Fibroblast of skin of left quadriceps (primary cell): ENCODE measurements at places on chromosomes 16 and 17.

DNA sequence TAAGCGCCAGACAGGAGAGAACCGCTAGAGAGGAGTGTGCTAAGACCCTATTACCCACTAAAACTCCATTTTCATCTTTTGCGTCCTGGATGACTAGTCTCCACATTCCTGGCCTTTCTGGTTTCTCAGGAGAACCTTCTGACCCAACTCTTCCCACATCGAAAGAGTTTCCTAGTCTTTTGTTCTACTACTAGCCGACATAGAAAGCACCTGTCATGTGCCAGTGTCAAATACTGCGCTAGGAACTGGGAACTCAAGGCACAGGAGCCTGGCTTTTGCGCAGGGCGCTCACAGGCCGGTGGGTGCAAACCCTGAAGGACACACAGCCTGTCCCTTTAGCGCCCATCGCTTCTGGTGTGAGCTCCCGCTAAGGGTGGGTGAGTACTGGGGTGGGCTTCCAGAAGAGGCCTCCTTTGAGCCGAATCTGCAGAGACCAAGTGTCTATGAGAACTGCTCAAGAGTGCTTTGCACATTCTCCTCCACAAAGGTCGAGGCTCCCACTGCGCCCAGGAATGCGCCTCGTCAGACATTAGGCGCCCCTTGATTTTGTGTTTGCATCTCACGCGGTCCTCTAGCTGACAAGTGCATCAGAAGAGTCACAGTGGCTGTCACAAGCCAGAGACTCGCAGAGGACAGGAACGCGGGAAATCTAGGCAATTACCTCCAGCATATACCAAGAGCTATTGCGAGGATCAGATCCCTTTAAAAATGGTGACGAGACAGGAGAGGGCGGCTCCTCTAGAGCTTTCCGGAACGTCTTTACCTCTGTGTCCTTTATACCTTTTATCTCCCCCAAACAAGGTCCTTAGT is 2.0 kb upstream of the PSMB3 start:
- no peak for DNase-seq

- DNase-seq: no peak
Observed at GRCh38 chr16:79485020-79485419, 115.5 kb downstream of the MAF start.

DNA sequence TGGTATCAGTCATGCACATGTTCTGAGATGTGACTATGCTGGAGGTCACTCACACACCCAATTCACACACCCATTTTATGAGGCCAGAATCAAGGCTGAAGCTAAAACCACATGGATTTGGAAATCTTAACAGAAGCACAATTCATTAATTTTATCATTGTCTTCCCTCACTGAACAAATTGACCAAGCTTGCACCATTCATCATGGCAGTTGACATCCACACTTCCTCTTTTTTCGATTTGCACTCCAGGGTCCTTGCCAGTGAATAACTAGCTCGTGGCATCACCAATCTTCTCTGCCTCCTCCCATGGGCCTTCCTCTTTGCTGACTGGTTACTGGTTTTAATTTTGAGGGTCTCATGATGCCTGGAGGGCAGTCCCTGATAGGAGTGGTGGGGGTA is 123.0 kb upstream of the ASIC2 start:
- no peak for DNase-seq

- no peak for DNase-seq
Observed at GRCh38 chr17:67855504-67856324, 30.4 kb downstream of the BPTF start.

DNA sequence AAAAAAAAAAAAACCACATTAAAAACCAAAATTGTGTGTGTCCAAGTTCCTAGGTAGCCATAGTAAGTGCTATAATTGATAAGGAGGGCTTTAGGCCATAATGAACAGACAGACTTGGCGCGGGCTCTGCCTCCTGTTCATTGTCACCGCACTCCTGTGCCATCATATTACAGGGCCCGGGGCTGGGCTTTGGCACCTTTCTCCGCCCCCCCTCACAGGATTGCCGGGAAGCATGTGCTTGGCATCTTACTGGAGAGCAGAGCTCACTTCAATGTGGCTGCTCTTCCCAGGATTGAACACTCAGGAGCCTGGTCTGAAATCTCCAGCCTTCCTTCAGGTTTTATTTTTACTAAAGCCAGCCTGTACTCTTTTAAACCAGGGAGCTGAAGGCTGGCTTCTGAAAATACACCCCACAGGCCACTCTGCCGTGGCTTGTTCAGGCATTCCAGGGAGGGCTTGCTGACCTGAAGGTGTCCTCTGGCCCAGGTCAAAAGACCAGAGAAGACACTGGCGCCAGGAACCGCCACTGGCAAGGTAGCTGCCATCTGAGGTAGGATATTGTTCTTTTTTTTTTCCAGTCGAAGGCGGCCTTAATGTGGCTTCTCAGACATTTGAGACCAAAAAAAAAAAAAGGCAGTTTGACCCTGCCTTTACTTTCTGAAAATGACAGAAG is 39.3 kb downstream of the DHRS7B start:
- no peak for DNase-seq

DNA sequence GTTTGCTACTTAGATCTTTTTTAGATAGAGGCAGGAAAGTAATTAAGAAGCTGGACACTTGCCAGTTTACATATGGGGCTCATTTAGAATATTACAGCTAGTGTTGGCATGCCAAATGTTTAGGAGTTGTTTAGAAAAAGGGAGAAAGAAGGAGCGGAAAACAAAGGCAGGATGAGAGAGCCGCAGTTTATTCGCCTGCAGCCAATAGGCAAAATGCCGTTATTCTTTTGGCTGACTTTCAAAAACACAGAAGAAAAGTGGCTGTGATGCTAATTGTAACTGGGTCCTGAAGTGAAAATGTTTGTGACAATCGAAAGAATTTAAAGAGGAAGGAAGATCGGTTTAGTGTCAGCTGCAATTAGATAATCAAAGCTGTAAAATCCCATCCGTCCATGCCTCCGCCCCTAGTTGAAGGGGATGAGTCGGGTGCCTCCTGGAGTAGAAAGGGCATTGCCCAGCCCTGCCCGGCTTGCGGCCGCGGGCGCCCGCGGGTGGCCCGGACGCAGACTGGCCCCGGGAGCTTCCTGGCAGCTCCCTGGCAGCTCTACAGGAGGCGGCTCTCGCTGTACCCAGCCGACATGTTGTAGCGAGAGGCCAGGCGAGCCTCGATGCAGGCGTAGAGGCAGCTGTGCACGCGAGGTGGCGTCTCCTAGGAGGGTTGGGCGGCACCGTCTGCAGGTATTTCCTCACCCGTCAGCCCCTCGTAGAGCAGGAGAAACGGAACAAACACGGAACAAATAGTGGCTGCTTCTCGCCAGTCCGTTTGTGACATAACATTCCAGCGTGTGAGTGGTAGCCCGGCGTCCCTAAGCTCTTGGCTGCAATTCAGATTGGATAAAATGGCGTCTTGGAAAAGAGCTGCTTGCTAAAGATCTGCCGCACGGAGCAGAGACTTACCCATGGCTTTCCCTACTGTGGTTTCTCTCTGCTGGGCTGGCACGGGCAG is 82.2 kb downstream of the TNRC6C start:
- no peak for DNase-seq

- DNase-seq: peak; percentile 78
Observed at GRCh38 chr17:28576758-28577465, at the start of gene ALDOC. Gene ALDOC, minus strand, starts transcription at chr17:28576895. Its CDS starts 1,363 bp downstream, at chr17:28575532.

DNA sequence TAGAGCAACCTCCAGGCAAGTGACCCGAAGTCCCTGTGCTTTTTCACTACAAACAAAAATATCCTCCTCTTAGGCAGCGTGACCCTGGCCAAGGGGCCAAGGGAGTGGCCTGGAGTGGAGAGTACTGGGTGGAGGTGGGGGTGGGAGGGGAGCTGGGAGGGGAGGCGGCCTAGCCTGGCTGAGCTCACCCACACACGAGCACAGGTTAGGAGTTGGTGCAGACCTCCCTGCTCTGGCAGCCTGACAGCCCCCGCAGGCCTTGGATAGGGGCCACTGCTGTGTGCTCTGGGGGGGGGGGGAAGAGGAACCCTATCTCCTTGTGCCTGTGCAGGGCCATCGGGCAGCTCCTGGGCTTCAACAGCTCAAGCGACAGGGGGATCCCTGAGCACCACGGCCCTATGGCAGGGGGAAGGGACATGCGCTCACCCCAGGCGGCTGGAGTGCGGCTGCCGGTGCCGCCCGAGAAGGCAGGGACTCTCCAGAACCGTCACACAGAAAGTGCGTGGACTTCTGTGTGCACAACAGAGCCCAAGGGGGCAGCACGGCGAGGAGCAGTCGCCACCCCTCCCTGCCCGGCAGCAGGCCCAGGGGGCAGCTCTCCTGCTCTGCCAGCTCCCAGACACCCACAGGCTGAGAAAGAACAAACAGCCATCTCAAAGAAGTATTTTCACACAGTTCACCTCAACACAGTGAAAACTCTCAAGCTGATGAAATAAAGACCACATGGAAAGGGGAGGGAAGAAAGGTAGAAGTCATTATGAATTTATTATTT is 13.3 kb downstream of the SLC16A3 start:
- no peak for DNase-seq

DNA sequence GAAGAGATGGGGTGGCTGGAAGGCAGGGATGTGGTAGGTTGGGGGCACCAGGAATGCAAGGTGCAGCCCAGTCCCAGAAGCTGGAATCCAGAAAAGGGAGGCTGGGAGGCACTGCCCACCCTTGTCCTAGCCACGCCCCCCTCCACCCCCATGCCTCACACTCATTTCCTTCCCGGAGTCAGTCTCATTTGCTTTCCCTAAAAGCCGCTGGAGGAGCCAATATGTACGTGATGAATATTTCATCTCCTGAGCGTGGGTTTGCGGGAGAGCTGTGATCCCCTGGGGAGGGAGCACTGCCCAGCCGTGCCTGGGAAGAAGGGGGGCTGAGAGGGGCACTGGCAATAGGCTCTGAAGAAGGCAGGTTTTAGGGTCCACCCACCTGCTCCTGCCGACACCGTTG is 124.5 kb upstream of the LHX1 start:
- no peak for DNase-seq

DNA sequence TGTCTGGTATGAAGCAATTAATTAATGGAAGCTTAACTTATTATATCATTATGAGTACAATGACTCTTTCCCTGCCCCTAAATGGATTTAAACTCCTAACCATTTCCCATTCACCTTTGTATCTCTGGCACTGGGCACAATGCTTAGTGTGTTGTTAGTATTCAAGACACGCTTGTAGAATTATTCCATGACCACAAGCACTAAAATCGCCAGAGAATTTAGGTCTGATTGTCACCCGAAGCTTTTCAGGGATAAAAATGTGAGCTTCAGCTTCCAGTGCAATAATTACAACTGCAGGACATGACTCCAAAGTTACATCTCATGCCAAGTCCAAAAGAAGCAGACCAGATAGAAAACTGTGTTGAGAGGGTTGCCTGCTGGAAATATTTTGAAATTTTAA is 101.6 kb downstream of the CDH8 start:
- no peak for DNase-seq

DNA sequence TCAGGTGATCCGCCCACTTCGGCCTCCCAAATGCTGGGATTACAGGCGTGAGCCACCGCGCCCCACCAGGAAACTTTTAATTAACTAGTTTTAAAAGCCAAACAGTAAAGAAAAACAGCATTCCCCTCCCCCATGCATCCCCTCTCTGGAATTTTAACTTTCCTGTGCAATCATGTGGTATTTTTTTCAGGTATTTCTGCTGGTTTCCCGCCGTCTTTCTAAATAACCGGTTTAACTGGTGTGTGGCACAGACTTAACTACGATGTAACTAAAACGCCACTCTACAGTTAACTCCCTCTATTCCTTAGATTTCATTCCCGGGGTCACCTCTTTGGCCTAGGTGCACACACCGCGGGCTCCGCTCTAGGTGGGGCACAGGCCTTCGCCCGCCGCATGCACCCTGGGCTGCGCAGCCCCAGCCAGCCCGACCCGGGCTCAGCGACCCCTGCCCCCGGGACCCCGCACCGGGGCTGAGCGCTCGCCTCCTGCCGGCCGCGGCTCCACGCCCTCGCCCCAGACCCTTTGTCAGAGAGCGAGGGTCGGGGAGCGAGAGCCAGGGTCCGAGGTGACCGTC is 15.1 kb upstream of the UTP6 start:
- no peak for DNase-seq

- no peak for DNase-seq
Observed at GRCh38 chr17:63931981-63932561, at the start of gene CD79B. Gene CD79B, minus strand, starts transcription at chr17:63932331. Its CDS starts 70 bp downstream, at chr17:63932261.

- DNase-seq: no peak
Observed at GRCh38 chr17:36889770-36890349, 47.4 kb upstream of the LHX1 start.

DNA sequence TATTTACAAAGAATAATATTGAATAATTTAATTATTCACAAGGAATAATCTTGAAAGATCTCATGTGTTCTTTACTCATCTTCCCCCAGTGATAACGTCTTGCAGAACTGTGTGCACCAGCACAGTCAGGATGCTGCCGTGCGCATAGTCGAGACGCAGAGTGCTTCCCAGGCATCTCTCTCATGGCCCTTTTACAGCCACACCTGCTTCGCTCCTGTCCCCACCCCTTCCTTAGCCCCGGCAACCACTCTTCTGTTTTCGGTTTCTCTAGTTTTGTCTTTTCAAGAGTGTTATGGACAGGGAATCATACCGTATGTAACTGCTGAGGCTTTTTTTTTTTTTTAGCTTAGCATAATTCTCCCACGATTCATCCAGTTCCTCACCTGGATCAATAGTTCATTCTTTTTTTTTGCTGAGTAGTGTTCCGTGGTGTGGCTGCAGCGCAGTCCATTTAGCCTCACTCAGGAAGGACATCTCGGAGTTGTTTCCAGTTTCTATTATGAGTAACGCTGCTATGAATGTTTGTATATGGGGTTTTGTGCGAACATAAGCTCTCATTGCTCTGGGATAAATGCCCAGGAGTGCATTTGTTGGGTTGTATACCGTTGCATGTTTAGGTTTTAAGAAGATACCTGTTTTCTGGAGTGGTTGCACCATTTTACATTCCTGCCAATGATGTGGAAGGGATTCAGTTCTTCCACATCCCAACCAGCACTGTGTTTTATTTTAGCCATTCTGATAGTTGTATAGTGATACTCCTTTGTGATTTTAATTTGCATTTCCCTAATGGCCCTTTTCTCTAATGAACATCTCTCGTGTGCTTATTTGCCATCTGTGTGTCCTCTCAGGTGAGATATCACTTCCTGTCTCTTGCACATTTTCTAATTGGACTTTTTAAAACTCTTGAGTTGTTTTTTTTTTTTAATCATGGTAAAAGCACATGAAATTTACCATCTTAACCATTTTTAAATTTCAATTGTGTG is 47.6 kb downstream of the SEC14L1 start:
- DNase-seq: no peak

- no peak for DNase-seq
Observed at GRCh38 chr16:72542102-72542501, 370.1 kb upstream of the PMFBP1 start.

DNA sequence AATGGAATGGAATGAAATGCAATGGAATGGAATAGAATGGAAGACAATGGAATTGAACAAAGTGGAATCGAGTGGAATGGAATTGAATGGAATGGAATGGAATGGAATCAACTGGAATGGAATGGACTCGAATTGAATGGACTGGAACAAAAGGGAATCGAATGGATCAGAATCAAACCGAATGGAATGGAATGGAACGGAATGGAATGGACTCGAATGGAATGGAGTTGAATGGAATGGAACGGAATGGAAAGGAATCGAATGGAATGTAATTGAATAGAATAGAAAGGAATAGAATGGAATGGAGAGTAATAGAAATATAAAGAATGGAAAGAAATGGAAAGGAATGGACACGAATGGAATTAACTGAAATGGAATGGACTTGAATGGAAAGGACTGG is 475.2 kb upstream of the WSB1 start:
- DNase-seq: no peak
